ENCODE measurements at places on chromosomes 3 and 15.

GRCh38 chr15:62120776-62121175 lies 44.3 kb downstream of the C2CD4B start:
- no peak for DNase-seq

GRCh38 chr3:124587053-124587408 lies 143.2 kb upstream of the UMPS start:
- no peak for DNase-seq

- no peak for DNase-seq
Measured at GRCh38 chr3:151322511-151322910, 5.9 kb upstream of the GPR87 start.

- no peak for DNase-seq
Measured at GRCh38 chr15:48800811-48801455, 9.9 kb downstream of the CEP152 start.

GRCh38 chr3:56547486-56547885 lies 9.5 kb upstream of the CCDC66 start:
- DNase-seq: no peak
